ENCODE measurements at places on chromosomes 6 and 20.

DNA sequence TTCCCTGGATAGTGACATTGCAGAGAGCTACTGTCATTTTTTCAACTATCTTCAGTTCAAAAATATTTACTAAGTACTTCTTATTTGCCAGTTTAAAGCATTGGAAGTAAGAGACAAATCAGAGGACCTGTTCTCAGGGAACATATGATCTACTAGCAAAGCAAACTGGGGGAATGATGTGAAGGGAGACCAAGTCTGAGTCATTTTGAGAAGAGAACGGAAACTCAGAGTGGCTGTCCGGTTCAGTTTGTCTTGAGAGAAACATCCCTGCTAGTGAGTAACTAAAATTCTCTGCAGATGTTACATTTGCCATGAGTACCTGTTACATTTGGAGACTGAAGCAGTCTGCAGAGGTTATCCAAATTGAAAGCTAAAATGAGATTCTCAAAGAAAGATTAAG, 118.3 kb downstream of the KCNQ5 start:
- no peak for DNase-seq

- DNase-seq = no peak
These were observed 9.6 kb downstream of the CLDN20 start for GRCh38 chr6:155273431-155273830.

- no peak for DNase-seq
These were observed 154.0 kb downstream of the BMP7 start for GRCh38 chr20:57112448-57112847.

GRCh38 chr6:13733178-13733887, 21.7 kb upstream of the RANBP9 start:
- no peak for DNase-seq

GRCh38 chr6:24720131-24720603, 1.2 kb upstream of the C6orf62 start:
- peak; percentile 60 for DNase-seq
